K562 (cell line): ENCODE measurements at places on chromosomes 7 and 10. TPM values are rescaled to one million over a fixed set of nuclear protein-coding genes. Genes with fewer than 3 reads are reported as not detected.

Gene POR
- total RNA-seq = 138 and 142 TPM in 2 replicates

DNA sequence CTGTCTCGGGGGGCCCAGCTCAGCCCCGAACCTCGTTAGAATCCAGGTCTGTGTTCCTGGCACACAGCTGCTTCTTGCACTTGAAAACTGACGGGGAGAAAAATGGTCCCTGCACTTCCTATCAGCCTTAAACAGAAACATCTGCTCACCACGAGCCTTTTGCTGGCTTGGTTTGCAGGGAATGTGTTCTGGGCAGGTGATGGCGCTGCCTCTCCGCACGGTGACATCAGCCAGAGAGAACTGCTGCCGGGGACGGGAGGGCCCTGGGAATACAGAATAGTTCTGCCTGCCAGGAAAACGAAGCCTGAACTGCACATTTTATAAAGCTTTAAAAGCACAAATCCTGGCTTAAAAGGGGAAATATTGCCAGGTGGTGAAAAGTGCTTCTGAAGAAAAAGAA, 622.5 kb downstream of the TYW1 start:
- no peak overlapping the region for H3K4me3 ChIP-seq
- peaks cover 28% of the 10 kb centered on the region for H3K27me3 ChIP-seq
- DNase-seq = no peak
- H3K27ac ChIP-seq = no peak overlapping the region
- no peaks in the 10 kb centered on the region for H3K4me1 ChIP-seq

Gene DPP6
- not detected in 2 replicates for total RNA-seq

GRCh38 chr10:25555865-25556264, 378.2 kb upstream of the MYO3A start:
- no peak overlapping the region for H3K4me3 ChIP-seq
- no peak overlapping the region; the same call in 2 of the 3 replicates for H3K27ac ChIP-seq
- no peaks in the 10 kb centered on the region for H3K27me3 ChIP-seq
- peaks cover 7% of the 10 kb centered on the region; the same call in 1 of the 3 replicates for H3K4me1 ChIP-seq
- H3K36me3 ChIP-seq = no peaks in the 10 kb centered on the region

Gene HMX2
- 0.40 and 0.58 TPM in 2 replicates for total RNA-seq

GRCh38 chr7:101378751-101379174, 16.1 kb downstream of the COL26A1 start:
- H3K27me3 ChIP-seq = peaks cover 42% of the 10 kb centered on the region
- no peaks in the 10 kb centered on the region for H3K36me3 ChIP-seq
- H3K4me3 ChIP-seq = no peak overlapping the region
- no peaks in the 10 kb centered on the region for H3K4me1 ChIP-seq
- DNase-seq = no peak

DNA sequence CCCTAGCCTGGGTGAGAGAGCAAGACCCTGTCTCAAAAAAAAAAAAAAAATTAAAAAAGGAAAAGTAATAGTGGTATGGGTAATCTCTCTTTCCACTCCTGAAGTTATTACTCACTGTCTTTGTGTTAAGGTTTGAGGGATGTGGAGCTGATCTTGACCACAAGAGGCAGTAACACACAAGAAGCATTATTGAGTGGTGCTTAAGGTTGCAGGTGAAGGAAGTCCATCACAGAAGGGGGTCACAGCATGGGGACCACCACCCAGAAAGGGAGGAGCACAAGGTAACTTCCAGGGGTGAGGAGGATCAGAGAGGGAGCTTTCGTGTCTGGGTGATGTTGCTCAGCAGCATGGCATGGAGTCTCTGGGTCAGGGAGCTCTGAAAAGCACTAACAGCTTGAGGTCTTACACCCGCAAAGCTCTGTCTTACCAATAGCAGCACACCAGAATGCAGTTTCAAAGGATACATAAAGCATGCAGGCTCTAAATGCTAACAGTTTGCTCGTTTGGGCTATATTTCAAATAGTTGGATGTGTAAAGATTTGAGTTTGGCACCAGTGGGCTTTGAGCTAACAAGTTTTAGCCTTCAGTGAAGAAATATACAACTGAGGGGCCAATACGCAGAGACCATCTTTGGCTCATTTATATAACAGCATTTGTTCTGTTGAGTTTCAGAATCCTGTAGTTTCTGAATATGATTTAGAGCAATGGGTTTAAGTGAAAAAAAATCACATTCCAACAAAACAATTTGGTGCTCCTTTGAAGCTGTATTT, 100.4 kb upstream of the DNAJC1 start:
- H3K4me3 ChIP-seq = no peak overlapping the region
- no peaks in the 10 kb centered on the region for H3K36me3 ChIP-seq
- peak; percentile 41 for DNase-seq
- no peaks in the 10 kb centered on the region for H3K27me3 ChIP-seq
- no peak overlapping the region for H3K27ac ChIP-seq

GRCh38 chr10:111993321-111993720, 190.2 kb downstream of the GPAM start:
- no peak overlapping the region for H3K27ac ChIP-seq
- H3K27me3 ChIP-seq = no peaks in the 10 kb centered on the region
- no peak overlapping the region for H3K4me3 ChIP-seq
- no peak for DNase-seq

Gene SPDYE2B
- not detected in 2 replicates for total RNA-seq

DNA sequence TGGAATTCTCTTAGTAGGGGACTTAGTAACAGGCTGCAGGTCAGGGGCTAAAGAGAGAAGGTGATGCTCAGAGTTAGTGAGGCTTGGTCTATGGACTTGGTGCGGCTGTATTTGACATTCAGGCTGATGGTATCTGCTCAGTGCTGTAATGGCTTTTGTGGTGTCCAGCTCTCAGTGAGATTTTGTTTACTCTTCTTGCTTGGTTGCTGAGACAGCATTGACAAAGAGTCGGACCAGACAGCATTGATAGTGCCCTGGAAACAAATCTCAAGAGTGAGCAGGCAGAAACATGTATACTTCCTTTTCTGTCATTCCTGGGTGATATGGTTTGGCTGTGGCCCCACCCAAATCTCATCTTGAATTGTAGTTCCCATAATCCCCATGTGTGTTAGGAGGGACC, 202.0 kb downstream of the STK31 start:
- no peak for DNase-seq
- 0 out of 3 replicates have a peak, but pooled peaks cover 2% of the 10 kb centered on the region for H3K27me3 ChIP-seq
- H3K4me1 ChIP-seq = no peaks in the 10 kb centered on the region; the same call in 2 of the 3 replicates
- no peak overlapping the region for H3K4me3 ChIP-seq

GRCh38 chr7:20326342-20326741, 4.4 kb upstream of the ITGB8 start:
- no peak overlapping the region for H3K27ac ChIP-seq
- H3K36me3 ChIP-seq = no peaks in the 10 kb centered on the region

DNA sequence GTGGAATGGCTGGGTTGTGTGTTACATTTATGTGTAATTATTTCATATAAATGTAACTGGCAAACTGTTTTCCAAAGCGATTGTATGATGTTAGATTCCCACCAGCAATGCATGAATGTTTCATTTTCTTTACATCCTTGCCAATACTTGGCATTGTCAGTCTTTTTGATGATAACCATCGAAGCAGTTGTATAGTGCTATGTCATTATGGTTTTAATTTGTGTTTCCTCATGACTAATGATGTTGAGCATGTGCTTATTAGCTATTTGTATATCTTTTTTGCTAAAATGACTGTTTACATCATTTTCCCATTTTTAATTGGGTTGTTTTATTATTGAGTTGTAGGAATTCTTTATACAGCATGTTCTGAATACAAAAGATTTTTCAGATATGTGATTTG, 22.3 kb downstream of the AHCYL2 start:
- no peaks in the 10 kb centered on the region for H3K27me3 ChIP-seq
- H3K27ac ChIP-seq = no peak overlapping the region
- no peak for DNase-seq
- no peaks in the 10 kb centered on the region for H3K36me3 ChIP-seq
- no peak overlapping the region for H3K4me3 ChIP-seq
- no peaks in the 10 kb centered on the region for H3K4me1 ChIP-seq

Gene SPDYE6
- total RNA-seq = not detected in 2 replicates

- peaks cover 38% of the 10 kb centered on the region for H3K27me3 ChIP-seq
- no peak overlapping the region for H3K27ac ChIP-seq
- no peaks in the 10 kb centered on the region for H3K36me3 ChIP-seq
- no peak for DNase-seq
These were observed 509.0 kb upstream of the GALNT17 start for GRCh38 chr7:70622936-70623335.

Gene WNT2
- total RNA-seq = not detected in 2 replicates

Gene TMEM176A
- 0.31 TPM in 1 of 2 replicates, not detected in the other for total RNA-seq

Gene AOAH
- 0.18 TPM in 1 of 2 replicates, not detected in the other for total RNA-seq

GRCh38 chr10:33382921-33383713, 48.6 kb upstream of the NRP1 start:
- H3K36me3 ChIP-seq = no peaks in the 10 kb centered on the region
- H3K4me1 ChIP-seq = no peaks in the 10 kb centered on the region
- no peak overlapping the region for H3K27ac ChIP-seq
- H3K4me3 ChIP-seq = no peak overlapping the region

DNA sequence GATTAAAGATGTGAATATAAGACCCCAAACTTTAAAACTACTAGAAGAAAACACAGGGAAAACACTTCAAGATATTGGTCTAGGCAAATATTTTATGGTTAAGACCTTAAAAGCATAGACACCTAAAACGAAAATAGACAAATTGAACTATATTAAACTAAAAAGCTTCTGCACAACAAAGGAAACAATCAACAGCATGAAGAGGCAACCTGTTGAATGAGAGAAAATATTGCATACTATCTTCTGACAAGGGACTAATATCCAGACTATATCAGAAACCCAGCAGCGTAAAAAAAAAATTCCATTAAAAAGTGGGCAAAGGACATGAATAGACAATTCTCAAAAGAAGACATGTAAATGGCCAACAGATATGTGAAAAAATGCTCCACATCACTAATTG, 18.6 kb downstream of the PAPSS2 start:
- H3K4me1 ChIP-seq = no peaks in the 10 kb centered on the region
- H3K4me3 ChIP-seq = no peak overlapping the region
- H3K27ac ChIP-seq = no peak overlapping the region
- no peaks in the 10 kb centered on the region; the same call in 1 of the 2 replicates for H3K27me3 ChIP-seq

Gene ERVW-1
- not detected in 2 replicates for total RNA-seq
